ENCODE measurements at places on chromosomes 12 and 14.

- no peak for DNase-seq
Observed at GRCh38 chr14:23650506-23650905, 14.3 kb downstream of the DHRS2 start.

DNA sequence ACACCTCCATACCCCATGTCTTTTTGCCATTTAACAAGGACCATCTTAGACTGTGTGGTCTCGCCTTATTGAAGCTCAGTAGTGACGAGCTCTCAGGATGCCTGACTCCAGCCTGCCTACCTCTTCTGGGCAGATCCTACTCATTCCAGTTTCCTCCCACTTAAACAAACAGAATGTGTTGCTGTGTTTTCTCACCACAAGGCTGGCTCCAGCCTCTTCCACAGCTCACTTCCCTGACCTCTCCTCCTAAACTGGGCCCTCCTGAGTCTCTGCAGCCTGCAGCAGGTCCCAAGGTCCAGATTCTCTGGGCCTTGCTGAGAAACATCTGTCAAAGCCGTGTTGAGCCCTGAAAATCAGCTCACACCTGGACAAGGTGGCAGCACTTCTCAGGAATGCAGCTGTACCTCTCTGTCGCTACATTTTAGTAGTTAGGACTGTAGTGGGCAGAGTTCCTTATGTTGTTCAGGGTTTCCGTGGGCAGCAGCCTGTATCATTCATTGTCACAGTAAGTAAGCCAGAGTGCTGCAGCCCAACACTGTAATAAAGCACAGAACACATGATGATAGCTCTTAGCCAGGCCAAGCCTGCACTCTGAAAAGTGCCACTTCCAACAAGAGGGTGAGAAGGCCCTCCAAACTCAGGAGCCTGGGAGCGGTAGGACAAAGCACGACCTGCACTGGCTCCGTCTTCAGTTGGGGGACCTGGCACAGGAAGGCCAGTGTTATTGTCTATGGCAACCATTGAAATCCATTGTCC is 68.5 kb downstream of the NKX2-1 start:
- DNase-seq: no peak

DNA sequence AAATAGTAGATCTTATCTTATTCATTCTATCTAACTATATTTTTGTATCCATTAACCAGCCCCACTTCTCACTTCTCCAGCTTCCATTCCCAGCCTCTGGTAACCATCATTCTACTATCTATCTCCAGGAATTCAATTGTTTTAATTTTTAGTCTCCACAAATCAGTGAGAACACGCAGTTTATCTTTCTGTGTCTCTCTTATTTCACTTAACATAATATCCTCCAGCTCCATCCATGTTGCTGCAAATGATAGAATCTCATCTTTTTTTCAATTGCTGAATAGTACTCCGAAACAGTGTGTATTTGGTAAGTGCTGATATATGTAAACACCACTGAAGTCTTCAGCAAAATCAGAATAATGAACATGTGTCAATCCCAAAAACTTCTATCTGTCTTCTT is 587.2 kb upstream of the ATP2B1 start:
- no peak for DNase-seq

DNA sequence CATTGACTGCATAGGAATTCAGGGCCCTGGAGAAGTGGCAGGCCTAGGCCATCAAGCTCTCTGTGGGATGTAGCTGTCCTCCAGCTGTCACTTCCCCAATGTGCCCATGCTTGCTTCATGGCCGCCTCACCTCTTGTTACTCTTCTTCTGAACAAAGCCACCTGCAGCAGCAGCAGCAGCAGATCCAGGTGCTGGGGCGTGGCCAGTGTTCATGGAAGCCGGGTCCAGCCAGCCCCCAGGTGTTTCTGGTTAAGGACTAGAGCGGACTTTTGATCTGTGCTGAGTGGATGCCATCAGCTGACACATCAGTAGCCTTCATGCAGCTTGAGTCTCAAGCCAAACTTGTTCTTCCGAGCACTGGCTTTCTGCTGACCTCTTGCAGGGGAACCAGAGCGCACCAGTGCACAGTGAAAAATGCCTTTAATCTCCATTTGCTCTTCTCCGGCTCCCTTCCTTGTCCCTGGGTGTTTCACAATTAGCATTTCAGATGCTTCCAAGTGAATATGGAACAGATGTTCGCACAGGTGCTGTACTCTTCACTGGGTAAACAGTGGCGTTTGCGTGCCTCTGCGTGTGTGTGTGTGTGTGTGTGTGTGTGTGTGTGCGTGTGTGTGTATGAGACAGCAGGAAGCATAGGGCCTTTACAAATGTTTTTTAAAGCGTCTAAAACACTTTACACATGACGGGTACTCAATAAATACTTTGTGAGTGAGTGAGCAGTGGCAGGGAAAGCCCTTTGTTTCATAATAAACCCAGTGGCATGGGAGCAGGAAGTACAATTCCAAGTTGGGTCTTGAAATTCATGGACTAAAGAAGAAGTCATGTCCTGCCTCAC is 20.1 kb downstream of the TPCN1 start:
- no peak for DNase-seq

DNA sequence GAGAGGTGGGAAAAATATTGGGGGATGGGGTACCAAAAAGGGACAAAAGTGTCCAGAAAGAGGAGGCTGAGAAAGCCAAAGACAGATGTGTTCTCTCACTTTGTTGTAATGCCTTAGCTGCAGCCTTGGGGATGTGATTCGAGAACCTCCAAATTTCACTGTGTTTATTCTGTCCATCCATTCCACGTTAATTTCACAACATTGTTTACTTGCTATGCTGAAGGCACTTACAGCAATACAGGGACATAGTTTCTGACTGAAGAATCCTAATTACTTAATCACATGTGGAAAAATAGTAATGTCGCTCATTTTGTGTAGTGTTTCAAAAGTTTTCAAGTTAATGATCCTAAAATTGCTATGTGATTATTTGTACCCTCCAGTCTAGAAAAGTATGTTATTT is 146.2 kb upstream of the SLC38A2 start:
- DNase-seq: no peak

GRCh38 chr14:64937171-64937820 is 5.2 kb downstream of the GPX2 start:
- DNase-seq: no peak

GRCh38 chr14:79986251-79986650 is 225.1 kb downstream of the DIO2 start:
- no peak for DNase-seq

- DNase-seq: no peak
Observed at GRCh38 chr12:124545508-124546418, 21.6 kb downstream of the NCOR2 start.

DNA sequence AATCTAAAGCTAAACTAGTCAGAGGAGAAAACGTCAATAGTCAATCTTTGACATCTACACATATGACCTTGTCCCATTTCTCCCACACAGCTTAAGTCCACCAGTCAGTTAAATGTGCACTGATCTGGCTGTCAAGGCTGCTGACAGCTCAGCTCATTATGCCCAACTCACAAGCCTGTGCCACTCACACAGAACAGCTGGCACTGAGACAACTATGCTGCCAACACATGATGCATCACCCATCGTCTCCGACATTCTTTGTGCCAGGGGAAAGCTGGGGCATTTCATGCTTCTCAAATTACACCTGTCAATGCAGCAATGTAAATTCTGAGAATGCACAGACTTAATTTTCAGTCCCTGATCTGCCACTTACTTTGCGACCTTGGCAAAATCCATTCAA is 25.3 kb downstream of the GNS start:
- DNase-seq: no peak

DNA sequence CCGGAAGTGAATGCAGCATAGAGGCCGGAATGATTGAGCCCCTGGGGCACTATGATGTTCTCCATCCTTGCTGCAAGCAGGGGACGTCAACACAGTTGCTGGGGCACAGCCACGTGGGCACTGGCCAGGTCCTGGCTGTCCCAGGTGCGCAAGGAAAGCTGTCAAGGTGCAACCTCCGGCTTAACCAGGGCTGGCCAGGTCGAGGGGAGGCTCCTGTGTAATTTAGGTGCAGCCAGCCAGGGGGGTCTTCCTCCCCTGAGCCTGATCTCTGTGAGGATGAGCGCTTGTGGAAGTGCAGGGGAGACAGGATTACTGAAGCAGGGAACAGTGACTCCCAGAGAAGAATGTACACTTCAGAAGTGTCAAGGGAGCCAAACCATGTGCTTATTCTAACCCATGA is 852.8 kb upstream of the TMEM132C start:
- DNase-seq: no peak

GRCh38 chr14:78184157-78184556 is 14.0 kb downstream of the NRXN3 start:
- DNase-seq: no peak

DNA sequence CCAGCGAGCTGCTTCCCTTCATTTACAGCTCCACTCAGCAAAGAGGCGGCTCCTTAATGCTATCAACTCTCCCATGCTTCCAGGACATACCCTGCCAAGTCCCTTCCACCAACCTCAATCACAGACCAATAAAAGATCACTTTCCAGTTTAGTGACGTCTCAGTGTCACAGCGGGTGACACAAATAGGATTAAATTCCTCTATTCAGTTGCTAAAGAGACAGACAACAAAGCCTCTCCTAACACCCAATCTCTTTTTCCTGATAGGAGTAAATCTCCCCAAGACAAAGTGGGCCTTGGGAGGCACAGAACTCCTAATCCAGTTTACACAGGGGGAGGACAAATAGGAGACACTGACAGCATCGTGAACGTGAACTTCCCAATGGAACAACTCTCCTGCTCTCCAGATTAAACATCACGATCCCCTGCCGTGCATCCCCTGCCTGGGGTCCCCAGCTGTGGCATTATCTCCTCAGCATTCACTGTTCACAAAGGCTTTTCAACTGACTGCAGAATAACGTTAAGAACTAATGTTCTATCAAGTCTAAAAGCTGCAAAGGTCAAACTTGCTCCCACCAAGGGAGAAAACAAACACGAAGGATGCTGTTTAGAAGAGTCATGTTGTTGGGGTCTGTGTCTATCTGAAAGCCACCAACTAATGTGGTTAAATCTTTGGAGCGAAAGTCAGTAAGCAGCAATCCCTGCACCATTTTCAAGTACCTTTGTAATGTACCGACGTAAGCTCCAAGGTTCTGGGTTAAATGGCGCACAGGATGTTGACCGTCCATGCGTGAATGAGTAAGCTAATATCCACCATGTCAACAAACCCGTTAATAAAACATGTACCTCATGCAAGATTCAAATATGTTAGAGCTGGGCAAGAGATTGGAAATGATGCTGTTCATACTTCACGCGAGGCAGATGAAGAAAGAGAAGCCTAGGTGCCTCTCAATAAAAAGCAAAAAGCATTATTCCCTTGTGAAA is 31.5 kb downstream of the TMEM132D start:
- no peak for DNase-seq

- no peak for DNase-seq
Observed at GRCh38 chr14:64993266-64993930, 6.7 kb downstream of the FNTB start.

DNA sequence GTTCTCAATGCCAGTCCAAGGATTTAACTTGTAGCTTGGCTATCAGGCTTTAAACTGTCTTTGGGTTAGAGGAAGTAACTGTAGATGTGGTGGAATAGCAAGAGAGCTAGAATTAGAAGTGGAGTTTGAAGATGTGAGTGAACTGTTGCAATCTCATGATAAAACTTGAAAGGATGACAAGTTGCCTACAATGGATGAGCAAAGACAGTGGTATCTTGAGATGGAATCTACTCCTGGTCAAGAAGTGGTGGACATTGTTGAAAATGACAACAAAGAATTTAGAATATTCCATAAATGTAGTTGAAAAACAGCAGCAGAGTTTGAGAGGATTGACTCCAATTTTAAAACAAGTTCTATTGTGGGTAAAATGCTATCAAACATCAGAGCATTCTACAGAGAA is 199.0 kb downstream of the DUSP6 start:
- no peak for DNase-seq

- no peak for DNase-seq
Observed at GRCh38 chr14:100526632-100527031, 60.6 kb downstream of the BEGAIN start.

GRCh38 chr12:7934091-7934888 is 1.7 kb downstream of the SLC2A3 start:
- DNase-seq: no peak

DNA sequence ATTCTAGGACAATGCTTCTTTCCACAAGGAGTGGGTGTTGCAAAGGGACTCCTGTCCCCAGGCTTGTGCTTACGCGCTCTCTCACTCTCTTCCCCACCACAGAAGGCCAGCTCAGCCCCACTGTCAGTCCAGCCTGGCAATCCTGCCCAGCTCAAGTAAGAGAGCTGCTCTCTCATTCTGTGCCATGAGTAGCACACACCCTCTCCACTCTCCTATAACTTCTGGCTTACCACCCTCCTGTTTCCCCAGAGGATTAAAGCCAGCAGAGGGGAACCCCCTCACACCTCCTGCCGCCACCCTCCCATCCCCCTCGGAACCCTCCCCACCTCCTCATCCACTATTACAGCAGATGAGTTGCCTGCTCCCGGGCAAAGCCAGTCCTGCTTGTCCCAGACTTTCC is 17.1 kb downstream of the NCKAP5L start:
- no peak for DNase-seq

GRCh38 chr12:26188127-26188526 is 7.2 kb upstream of the SSPN start:
- no peak for DNase-seq

DNA sequence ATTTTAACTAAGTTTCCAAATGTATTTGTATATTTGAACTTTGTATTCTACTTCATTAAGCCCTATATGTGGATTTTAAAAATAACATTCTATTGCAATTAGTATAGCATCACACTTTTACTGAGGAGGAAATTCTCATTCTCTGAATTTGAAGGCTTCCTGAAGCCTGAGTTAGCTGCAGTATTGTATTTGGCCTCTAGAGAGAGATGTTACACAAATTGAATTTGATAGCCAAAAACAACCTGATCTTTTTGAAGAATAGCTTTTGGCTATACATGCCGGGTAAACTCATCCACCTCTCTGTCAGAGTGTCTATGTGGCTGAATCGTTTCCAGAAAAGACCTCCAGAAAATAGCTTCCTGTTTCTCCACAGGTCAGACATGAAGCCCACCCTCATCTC is 316.5 kb upstream of the OR4E1 start:
- DNase-seq: no peak

DNA sequence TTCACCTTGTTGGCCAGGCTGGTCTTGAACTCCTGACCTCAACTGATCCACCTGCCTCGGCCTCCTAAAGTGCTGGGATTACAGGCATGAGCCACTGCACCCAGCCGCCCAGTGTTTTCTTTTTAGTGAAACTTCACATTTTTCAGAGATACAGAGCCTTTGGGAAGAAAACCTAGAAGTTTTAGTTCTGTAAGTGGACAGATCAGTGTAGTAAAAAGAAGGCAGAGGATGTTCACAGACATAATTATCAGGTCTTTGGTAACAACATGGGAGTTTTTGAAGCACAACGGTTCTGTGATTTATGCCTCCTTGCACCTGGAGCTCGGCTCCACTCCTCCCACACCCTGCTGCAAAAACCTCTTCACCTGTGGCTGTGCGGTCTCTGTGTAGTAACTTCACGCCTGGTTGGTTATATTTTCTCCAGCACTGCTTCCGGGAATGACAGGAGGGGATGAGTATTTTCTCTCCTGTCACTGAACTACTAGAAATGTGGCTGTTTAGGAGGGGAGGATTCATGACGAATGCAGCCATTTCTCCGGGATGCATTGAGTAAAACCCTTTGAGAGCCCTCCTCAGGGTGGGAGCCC is 67.0 kb downstream of the ARF6 start:
- DNase-seq: no peak

Data from pancreas (tissue), 10 donors.